ENCODE measurements at places on chromosomes 7 and 10.

DNA sequence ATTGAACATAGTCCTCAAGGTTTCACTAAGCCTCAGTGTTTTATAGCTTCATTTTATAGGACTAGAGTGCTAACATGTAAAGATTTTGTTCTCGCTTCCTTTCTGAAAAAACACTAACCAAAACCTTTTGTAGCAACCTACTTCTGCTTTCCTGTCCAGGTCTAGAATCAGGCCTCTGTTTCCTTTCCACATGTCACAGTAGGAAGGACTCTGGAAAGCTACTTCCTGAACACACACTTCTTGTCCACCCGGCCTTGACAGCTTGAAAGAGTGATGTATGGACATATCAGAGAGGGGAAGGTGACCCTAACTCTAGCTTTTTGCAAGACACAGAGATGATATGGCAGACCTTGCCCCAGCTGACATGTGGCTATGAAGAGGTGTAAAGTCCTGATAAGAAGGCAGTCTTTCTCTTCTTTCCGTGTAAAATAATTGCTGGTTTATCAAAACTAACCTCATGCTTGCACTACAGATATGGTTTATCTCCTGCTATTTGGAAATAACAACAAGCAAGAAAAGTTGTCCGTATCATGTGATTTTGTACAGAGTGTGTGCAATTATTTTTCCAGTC is 175.4 kb downstream of the SKAP2 start:
- DNase-seq: no peak

DNA sequence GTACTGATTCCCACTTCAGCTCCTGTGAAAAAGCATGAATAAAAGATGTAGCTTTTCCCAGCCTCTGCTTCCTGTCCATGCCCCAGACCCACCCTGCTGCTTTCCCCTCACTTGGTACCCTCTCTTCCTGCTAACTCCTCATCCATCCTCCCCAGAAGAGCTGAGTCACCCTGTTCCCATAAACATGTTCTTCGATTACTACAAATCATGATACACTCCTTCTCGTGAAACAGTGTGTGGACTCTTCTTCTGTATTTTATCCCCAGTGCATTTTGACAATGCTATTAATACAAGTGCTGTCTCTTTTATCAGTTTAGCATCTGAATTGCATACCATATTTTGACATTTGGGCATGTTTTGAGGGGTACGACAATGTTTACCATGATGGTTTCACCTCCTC is 45.8 kb upstream of the SORBS1 start:
- DNase-seq: no peak

DNA sequence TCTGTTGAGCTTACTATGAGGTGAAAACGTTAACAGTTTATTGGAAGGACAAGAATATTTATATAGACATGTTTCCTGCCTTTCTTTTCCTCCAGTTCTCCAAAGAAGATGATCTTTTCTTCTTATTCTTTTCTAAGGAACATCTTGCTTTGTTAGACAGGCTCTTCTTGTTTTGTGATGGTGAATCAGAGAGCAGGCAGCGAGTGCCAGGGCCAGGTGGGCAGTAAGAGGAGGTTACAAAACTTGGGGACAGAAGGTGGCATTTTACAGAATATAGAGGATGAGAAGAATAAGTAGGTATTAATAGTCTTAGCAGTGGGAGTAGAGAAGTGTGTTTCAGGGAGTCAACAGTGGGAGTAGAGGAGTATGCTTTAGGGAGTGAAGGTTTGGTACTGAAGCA is 223.6 kb downstream of the ARL4A start:
- DNase-seq: no peak

DNA sequence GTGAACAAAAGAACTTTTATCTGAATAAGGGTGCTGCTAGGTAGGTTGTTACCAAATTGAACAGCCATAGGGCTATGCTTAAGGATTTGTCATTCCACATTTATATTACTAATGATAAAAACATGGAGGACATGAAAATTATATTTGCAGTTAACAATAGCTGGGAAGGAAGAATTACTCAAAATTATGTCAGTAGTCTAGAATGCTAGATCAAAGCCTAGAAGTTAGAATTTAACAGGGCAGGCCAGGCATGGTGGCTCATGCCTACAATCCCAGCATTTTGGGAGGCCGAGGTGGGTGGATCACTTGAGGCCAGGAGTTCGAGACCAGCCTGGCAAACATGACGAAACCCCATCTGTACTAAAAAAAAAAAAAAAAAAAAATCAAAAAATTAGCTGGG is 9.4 kb downstream of the STK17A start:
- no peak for DNase-seq

- DNase-seq: no peak
Observed at GRCh38 chr10:28130267-28130666, 131.4 kb upstream of the ODAD2 start.

- no peak for DNase-seq
Observed at GRCh38 chr7:80137410-80137809, 2.8 kb downstream of the GNAI1 start.

DNA sequence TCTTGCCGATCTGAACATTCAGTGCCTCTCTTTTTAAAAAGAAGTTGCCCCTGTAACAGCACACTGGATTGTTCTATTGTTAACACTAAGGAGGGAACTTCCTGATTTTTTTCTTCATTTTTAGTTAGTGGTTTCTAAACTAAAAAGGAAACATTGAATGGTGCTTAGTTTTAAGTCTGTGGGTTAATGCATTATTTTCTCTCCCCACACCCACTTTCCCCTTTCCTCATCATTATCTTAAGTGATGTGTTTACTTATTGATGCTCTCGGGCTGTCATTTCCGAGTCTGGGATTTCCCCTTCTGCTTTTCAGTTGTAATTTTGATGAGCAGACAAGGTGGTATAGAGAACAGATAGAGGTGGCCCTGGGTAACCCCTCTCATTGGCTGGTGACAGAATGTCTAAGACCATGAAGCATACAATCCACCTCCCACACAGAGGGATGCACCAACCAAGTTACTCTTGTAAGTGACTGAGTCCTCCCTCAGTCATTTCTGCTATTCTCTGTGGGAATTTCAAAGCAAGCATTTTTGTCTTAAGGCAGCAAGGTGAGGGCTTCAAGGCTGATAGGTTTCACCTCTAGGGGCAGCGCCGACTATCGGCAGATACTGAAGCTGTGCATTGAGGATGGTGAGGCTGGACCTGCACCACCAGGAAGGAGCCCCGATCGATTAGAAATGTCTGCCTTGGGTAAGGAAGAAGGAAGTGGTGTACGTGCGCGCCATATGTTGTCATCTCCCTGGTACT is 49.5 kb downstream of the CHN2 start:
- peak; percentile 55 for DNase-seq

GRCh38 chr7:87944547-87944946 is 10.5 kb downstream of the ADAM22 start:
- DNase-seq: no peak

DNA sequence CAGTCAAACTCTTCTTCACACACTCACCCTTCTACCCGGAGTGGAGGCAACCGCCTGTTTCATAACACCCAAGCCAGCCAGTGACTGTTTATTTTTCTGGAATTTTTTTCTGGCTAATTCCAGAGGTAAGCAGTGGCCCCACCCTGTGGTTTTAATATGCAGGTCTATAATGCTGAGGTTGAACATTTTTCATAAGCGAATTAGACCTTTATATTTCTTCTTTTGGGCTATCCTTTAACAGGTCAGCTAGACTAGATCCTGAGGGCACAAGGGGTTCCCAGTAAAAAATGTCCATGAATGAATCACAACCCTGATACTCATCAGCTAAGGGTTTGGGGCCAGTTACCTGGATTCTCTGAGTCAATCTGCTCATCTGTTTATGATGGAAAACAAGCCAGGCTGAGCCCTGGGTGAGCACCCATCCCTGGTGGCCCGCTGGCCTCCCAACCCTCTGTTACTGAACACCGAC is 76.2 kb downstream of the GRB10 start:
- DNase-seq: no peak

DNA sequence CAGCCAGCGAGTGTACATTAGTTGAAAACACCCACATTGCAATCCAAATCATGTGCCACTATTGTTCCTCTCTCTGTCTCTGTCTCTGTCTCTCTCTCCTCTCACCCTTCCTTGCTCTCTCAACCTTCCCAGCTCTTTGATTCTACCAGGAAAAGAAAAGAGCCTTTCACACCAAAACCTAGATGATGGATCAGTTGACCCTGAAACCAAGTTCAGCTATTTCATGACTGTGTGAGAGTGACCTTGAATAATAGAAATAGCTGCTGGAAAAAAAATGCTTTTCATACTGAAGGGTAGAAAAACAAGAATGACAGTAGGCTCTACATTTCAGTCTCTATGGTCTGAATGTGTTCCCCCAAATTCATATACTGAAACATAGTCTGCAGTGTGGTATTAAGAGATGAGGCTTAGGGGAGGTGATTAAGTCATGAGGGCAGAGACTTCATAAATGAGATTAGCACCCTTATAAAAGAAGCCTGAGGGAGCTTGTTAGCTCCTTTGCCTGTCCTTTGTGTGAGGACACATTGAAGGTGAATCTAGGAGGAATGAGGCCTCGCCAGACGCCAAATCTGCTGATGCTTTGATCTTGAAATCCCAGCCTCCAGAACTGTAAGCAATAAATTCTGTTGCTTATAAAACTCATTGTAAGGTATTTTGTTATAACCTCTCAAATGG is 65.2 kb downstream of the LYZL1 start:
- DNase-seq: no peak

DNA sequence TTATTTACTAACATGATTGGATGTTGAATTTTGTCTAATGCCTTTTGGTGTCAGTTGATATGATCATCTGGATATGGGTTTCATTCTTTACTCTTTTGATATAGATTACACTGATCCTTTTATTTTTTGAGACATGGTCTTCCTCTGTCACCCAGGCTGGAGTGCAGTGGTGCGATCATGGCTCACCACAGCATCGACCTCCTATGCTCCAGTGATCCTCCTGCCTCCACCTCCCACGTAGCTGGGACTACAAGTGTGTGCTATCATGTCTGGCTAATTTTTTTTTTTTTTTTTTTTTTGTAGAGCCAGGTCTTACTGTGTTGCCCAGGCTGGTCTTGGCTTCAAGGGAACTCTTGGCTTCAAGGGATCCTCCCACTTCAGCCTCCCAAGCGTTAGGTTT is 27.1 kb downstream of the BMS1 start:
- no peak for DNase-seq

- no peak for DNase-seq
Observed at GRCh38 chr7:157937406-157937805, 600.6 kb downstream of the DNAJB6 start.

GRCh38 chr7:154438571-154439367 is 386.6 kb downstream of the DPP6 start:
- DNase-seq: no peak
